ENCODE measurements at places on chromosomes 2 and 18.

DNA sequence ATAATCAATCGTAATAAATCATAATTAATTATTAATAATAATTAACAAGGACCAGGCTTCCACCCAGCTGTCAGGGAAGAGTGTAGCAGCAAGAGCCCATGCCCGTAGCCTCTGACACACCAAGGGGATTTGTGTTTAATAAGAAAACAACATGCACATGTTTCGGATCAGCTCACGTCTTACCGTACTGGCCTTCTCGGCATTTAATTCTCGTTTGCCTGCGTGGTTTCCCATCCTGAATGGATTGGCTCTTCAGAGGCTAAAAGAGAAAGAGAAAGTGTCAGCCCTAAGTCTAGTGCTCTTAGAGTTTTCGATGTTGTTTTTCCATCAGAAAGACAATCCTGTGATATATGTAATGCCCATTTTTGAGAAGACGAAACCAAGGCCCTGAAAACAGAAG, 27.6 kb downstream of the MBP start:
- no peak for DNase-seq

DNA sequence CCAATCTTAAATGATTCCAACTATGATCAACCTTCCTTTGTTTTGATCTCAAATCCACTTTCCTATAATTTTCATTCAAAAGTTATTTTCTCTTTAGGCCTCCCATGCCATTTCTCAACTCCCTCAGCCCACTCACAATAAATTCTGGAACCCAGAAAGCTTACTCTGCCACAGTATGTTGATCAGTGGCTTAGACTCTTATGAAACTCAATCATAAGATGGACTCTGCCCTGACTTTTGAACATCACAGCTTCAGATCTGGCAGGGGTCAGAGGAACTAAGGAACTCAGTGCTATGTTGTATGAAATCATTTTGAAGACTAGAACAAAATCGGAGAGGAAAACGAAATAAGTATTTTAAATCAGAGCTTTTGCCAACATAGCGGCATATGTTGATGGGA, 59.8 kb upstream of the LGALSL start:
- no peak for DNase-seq

- no peak for DNase-seq
These were observed 443.1 kb downstream of the THSD7B start for GRCh38 chr2:137208431-137208891.

GRCh38 chr2:217113491-217113890, 253.6 kb upstream of the TNP1 start:
- DNase-seq: no peak

- DNase-seq: no peak
These were observed 45.1 kb upstream of the LRP1B start for GRCh38 chr2:142175813-142176338.

DNA sequence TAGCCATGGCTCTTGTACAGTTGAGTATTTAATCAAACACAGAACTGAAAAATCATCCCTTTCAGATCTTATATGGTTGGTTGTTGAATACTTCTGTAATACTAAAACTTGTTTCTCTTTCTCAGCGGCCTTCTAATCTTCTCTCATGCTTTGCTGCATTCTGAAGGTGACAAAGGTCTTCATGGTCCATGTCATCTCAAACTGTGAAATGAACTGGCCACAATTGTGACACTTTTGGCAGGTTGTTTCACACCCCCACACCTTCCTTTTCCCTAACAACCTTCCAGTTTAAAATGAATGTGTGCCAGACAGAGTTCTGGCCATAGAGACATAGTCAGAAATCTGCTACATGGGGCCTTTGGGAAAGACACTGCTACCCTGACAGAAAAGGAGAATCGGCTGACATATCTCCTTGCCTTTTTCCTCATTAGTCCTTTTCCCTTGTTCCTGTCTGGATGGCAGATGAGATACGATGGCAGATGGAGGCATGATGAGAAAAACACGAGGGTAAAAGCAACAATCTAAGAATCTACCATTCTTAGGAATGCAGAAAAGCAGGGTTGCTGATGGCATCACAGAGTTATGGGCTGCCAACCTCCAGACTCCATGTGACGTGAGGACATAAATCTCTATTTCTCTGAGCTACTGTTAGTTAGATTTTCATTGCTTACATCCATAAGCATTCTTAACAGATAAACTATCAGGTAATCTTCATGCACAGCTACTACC, 106.5 kb downstream of the PIGN start:
- no peak for DNase-seq

- no peak for DNase-seq
These were observed 52.0 kb downstream of the DCC start for GRCh38 chr18:52391810-52392559.

- no peak for DNase-seq
These were observed 24.9 kb upstream of the ERICH2 start for GRCh38 chr2:170745305-170745704.

DNA sequence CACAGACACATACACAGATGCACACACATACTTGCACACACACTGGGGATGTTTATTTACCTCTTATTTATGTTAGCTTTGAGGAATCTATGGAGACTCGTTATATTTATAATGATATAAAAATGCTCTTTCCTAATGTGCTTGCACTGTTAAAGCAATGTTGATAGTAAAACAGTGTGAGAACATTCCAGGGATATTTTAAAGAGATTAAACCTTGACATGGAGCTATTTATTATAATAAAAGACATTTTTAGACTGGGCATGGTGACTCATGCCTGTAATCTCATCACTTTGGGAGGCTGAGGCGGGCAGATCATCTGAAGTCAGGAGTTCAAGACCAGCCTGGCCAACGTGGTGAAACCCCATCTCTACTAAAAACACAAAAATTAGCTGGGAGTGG, 557.3 kb upstream of the ZNF804A start:
- DNase-seq: no peak

GRCh38 chr2:101545950-101546349, 71.0 kb upstream of the RFX8 start:
- no peak for DNase-seq

- DNase-seq: no peak
These were observed 159.8 kb downstream of the ZNF385B start for GRCh38 chr2:179701524-179702110.

GRCh38 chr2:124970030-124970429, 944.9 kb downstream of the CNTNAP5 start:
- DNase-seq: no peak

- DNase-seq: peak; percentile 60
These were observed 1.8 kb upstream of the NFATC1 start for GRCh38 chr18:79393635-79394533.

GRCh38 chr2:205171261-205171940, 510.9 kb upstream of the NRP2 start:
- no peak for DNase-seq

GRCh38 chr2:136395582-136395981, 277.6 kb upstream of the CXCR4 start:
- no peak for DNase-seq

- no peak for DNase-seq
These were observed 80.8 kb downstream of the NAT8 start for GRCh38 chr2:73561422-73561821.

GRCh38 chr2:18373081-18373480, 187.4 kb downstream of the RDH14 start:
- no peak for DNase-seq

DNA sequence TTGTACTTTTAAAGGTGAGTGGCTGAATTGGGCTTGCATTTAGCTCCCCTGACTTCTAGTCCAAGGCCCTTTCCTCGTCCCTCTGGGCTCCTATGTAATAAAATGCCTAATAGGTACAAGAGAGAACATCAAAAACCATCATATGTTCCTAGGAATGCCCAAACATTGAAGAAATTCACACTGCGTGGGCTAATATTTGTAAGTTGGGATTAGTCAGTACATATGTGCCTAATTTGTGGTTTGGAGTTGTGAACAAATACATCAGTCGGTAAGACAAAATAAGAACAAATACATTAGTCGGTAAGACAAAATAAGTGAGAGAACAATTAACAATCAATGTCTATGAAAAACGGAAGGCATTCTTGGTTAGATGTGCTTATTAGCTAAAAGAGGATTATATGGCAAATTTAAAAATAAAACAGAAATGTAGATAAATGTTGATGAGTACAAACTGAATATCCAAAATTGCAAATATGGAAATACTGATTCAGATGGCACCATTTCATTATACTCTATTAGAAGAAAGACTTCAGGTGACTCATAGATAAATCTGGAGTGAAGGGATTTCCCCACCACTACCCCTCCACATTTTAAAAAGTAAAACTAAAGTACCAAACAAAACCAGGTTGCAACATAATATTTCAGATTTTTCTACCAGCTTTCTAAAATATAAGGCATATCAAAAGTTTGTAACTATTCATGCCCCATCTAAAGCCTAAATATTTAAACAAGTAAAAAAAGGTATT, 325.4 kb downstream of the ZEB2 start:
- no peak for DNase-seq

- DNase-seq: no peak
These were observed 2.8 kb downstream of the CRYGB start for GRCh38 chr2:208142925-208143799.

DNA sequence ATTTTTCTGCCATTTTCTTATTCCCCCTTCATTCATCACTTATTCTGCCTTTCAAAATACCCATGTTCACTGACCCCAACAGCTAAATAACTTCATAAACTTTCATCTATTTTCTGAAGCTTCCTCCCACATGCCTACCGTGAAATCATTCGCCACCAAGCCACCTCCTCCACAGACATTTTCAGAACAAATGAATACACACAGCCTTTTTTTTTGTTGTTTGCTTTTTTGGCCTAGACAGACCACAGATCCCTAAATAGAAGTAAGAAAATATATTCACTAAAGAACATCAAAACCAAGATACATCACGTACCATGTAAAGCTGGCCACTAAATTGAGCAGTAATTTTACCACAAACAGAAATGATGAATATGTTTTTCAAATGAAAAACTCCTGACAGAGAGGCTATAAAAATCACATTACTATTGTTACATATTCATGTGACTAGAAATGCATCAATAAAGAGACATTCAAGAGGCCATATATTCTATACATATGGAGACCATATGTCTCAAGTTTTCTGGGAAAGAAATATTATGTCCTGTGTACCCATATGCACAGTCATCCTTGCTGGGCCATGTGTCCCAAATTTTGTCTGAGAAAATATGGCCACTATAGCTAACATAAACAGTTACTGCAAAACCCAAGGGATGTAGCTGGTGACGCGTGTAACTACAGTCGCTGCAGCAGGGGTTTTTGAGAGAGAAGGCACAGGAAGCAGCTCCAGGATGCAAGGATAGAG, 200.3 kb downstream of the FBXO15 start:
- no peak for DNase-seq

- no peak for DNase-seq
These were observed 143.6 kb downstream of the MYO3B start for GRCh38 chr2:170321526-170321925.

- DNase-seq: no peak
These were observed 46.6 kb upstream of the AMMECR1L start for GRCh38 chr2:127932199-127932876.

DNA sequence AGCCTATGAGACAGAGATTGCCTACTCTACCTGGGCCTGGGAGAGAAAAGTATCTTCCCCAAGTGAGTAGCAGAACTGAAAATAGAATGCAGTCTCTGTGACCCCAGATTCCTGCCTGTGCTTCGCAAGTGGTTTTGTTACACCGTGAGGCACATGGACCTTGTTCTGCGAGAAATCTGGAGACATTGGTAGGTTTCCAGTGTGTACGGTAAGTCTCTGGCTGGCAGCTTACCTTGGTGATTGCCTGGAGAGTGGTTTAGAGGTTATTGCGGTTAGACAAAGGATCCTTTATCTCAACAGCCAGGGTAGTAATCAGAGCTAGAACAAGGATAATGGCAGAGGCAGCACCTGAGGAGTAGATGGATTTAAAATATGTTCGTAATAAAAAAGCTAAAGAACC, 606.0 kb upstream of the GCFC2 start:
- no peak for DNase-seq

- DNase-seq: no peak
These were observed 31.4 kb upstream of the KCNG2 start for GRCh38 chr18:79766308-79766707.

DNA sequence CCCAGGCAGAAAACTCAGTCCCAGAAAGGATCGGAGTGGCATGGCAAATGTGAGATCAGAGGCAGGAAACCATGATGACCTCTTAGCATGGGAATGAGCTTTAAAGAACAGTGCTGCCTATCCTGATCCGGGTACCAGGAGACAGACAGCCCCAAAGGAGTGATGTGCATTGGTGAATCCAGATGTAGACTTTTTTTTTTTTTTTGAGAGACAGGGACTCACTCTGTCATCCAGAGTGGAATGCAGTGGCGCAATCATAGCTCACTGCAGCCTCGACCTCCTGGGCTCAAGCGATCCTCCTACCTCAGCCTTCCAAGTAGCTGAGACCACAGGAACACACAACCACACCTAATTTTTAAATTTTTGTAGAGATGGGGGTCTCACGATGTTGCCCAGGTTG, 122.7 kb downstream of the VAPA start:
- DNase-seq: no peak

DNA sequence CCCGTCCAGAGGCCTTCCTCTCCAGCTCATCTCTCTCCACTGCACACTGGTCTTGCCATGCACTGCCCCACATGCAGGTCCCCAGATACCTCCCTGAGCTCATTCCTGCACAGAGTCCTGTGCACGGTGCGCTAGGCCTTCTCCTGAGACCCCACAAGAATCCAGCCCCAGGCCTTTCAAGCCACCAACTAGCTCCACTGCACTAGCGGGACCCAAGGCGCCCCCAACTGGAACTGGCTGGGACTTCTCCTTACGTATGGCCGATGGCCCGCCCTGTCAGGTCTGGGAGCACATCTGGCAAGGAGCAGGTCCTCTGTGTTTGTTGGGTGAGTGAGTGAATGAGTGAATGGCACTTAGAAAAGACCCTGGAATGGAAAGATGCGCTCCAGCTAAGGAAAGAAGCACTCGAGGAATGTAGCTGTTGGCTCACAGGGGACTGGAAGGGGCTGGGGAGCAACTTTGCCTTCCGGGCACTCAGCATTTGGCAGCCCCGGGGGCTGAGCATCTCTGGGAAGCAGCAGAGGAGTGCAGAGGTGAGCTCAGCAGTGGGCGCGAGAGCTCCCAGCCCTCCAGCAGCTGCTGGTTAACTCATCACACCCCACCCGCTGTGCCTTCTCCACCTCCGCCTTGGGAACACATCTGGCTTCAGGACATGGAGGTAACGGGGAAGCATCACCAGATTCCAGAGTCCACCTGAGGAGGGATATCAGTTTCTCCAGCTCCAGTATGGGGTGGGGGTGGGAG, 223.1 kb downstream of the GLI2 start:
- DNase-seq: no peak

DNA sequence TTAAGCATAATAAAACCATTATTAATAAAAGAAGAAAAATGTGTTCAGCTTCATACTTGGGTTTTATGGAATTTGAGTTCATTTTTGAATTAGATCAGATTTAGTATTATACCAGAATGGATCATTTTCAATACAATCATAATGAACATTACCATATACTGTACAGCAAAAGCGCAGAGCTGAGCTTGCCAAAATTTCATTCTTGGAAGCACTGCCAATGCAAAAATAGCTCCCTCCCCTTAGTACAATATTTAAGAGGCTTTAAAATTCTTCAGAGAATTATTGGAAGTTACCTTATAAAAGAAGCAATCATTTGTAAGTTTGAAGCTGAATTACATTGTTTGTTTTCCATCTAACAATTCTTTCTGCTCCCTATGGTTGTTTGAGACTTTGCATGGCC, 938.1 kb upstream of the SLC39A10 start:
- DNase-seq: no peak
